ENCODE measurements at places on chromosomes 5 and 9. TPM values are rescaled to one million over a fixed set of nuclear protein-coding genes. Genes with fewer than 3 reads are reported as not detected.

Gene GNE
- polyA plus RNA-seq = 10.3 TPM

Gene LHFPL2
- polyA plus RNA-seq = 1.8 TPM

Gene FOXD4
- polyA plus RNA-seq = 0.43 TPM

Gene LHX3
- polyA plus RNA-seq = not detected

Gene LCP2
- polyA plus RNA-seq = 4.6 TPM

Gene FRMPD1
- 0.90 TPM for polyA plus RNA-seq

Gene LECT2
- not detected for polyA plus RNA-seq

Gene PCDHA2
- 0.17 TPM for polyA plus RNA-seq

Gene ZNF462
- 1.8 TPM for polyA plus RNA-seq

Gene PCDHB7
- 0.97 TPM for polyA plus RNA-seq

Gene CAMLG
- 47.0 TPM for polyA plus RNA-seq

Gene UCK1
- polyA plus RNA-seq = 34.6 TPM

GRCh38 chr9:99118782-99119466 is 14.0 kb downstream of the TGFBR1 start:
- no peak for DNase-seq

DNA sequence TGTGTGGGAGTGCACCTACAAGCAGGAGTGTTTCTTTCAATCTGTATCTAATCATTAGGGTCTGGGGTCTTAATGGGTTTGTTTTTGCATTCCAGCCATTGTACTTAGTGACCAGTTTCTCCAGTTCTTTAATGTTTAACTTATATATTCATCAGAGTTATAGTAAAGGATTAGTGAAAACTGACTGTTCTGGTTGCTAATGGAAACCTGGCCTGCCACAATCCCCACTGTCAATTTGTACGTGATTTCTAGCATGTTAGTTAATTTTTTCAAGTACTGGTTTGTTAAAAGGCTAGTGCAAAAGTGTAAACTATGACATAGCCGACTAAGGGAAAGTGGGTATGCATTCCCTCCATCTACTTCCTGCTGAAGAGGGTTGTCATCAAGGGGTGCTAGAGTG is 276.1 kb downstream of the HTR1A start:
- peak; percentile 69 for DNase-seq

GRCh38 chr9:5670079-5670478 is 41.2 kb downstream of the RIC1 start:
- no peak for DNase-seq

GRCh38 chr9:34545497-34545896 is 22.7 kb upstream of the ENHO start:
- no peak for DNase-seq

DNA sequence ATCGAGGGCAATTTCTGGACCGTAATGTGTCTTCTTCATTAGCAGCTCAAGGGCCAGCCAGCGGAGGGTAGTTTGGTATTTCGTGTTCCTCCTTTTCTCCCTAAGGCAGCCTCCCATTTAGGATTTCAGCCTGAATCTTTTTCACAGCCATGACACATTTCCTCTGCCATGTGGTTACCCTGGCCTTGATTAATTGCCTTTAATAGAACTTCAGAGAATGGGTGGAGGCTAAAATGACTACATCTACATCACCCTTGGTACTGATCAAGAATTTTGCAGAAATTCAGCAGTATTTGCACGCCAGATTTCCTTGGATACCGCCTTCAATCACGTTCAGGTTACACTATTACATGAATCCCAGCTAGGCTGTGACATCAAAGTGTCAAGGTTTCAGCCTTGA is 58.0 kb downstream of the ADAMTS16 start:
- DNase-seq = no peak

- no peak for DNase-seq
These were observed 109.7 kb upstream of the RETREG1 start for GRCh38 chr5:16726538-16726946.

- DNase-seq = no peak
These were observed 33.6 kb downstream of the TIMD4 start for GRCh38 chr5:156929366-156929948.

GRCh38 chr9:124198331-124198730 is 59.4 kb upstream of the NEK6 start:
- peak; percentile 41 for DNase-seq

DNA sequence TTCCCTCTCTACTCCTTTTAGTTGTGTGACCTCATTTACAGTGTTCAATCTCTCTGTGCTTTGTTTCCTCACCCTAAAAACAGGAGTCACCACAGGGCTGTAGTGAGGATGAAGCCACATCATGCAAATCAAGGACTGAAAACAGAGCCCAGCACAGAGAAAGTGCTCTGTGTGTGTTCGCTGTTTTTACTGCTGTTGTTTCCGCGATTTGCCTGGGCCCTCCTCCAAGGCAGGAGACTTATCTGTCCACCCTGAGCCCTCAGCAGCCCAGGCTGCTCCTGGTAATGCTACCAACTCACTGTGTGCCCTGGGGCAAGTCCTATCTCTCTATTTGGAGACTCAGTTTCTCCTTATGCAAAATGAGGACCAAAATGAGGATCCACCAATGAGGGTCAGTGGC is 87.2 kb upstream of the NEURL1B start:
- DNase-seq = no peak

GRCh38 chr5:9529041-9529480 is 16.8 kb downstream of the SEMA5A start:
- DNase-seq = no peak

DNA sequence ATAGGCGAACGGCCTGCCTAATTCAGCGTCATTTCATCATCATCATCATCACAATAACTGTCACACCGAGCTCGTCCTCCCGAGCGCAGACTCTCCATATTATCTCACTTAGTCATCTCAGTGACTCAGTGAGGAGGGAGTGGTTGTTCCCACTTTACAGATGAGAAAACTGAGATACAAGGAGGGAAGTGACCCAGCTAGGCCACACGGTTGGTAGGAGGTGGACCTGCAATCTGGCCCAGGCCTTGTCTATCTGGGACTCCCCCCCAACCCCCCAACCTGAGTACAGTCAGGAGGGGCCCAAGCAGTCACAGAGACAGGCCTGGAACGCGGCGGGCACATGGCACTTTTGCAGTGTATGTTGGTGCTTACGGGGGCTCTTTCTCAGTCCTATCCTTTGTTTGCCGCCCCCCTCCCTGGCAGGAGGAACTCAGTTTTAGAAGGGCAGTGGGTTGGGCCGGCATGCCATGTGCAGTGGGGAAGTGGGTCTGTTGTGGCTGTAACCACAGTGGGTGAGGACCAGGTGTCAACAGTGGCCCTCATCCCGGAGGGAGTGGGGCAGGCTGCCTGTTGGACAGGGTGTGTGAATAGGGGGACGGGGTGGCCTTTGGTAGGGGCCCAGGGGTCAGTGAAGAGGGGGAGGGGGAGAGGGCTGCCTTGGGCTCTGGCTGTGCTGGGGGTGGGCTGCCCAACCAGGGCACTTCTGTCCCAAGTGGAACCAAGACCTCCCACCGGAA is 1.7 kb upstream of the RXRA start:
- DNase-seq = no peak

- DNase-seq = no peak
These were observed 41.9 kb downstream of the LURAP1L start for GRCh38 chr9:12816656-12817101.

DNA sequence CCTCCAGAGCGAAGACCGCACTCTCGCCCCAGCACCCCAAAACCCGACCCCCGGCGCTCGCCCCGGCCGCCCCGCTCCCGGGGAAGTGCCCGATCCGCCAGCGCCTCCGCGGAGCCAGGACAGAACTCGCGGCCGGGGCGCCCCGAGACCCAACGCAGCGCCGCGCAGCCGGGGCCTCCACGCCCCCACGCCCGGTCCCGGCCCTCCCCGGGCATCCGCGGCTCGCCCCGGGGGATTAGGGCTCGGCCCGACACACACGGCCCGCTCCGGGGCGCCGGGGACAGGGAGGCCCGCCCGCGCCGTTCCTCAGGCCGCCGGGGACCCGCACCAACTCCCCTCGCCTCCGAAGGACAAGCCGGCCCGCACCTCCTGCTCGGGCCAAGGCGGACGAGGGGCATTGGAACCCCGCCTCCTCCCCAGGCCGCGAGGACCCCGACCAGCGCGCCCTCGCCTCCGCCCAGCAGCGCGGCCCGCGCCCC is 544 bp downstream of the FNBP1 start:
- DNase-seq = no peak

- DNase-seq = no peak
These were observed 97.5 kb downstream of the PHF2 start for GRCh38 chr9:93673839-93674334.

DNA sequence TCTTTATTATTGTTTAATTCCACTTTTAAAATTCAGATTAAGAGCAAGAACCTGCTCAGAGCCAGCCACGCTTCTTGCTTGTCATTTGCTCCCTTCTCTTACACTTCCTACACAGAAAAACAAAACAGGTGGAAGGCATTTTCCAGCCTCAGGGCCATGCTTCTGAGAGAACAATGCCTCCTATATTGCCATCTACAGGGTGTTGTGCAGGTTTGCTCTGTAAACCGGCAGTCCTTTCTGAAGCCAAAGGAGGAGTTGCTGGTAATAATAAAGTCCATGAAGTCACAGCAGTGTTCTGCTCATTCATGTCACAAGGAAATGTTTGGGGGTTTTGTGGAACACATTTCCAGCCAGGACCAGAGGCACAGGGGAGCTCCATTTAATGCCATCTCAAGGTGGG is 16.1 kb upstream of the PRLR start:
- DNase-seq = peak; percentile 58

GRCh38 chr9:137255448-137256114 is 454 bp downstream of the NELFB start:
- DNase-seq = no peak

DNA sequence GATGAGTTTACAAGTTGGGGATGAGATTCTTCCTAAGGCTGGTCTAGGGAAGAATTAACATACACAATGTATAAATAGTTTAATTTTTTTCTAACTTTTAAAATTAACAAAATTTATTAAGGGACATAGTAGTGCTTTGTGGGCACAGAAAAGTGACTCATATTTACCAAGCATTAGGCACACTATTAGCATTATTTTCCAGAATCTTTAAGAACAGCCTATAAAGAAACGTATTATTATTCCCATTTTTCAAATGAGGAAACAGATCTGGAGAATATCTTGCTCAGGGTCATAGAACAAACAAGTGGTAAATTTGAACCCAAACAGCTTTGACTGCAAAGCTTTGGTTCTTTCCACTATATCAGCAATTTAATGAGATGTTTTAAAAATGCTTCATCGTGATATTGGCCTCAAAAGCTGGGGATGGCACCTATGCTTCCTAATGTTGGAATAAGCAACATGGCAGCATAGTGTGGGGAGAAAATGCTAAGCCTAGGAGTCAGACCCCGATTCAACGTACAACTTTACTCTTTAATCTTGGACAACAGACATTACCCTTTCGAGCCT is 55.9 kb downstream of the ABCA1 start:
- no peak for DNase-seq

DNA sequence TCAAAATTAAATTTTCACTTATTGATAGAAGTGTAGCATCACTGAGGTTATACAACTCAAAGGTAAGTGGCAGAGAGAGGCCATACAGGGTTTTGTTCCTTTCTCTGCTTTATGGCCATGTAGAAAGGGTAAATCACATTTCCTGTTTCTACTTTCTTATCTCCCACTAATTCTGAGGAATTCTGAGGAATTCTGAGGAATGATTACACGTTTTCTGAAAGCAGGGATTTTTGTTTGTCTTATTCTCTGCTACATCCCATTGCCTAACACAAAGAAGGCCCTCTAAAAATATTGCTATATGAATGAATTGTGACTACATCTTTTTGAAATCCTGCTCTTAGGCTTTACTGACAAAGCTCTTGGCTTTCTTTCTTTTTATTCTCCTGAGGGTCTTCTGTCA is 516.9 kb upstream of the ZNF608 start:
- no peak for DNase-seq
